ENCODE measurements at places on chromosomes 1 and 21.

- DNase-seq = peak; percentile 93
Observed at GRCh38 chr1:245698860-245699259, 544.1 kb downstream of the KIF26B start.

DNA sequence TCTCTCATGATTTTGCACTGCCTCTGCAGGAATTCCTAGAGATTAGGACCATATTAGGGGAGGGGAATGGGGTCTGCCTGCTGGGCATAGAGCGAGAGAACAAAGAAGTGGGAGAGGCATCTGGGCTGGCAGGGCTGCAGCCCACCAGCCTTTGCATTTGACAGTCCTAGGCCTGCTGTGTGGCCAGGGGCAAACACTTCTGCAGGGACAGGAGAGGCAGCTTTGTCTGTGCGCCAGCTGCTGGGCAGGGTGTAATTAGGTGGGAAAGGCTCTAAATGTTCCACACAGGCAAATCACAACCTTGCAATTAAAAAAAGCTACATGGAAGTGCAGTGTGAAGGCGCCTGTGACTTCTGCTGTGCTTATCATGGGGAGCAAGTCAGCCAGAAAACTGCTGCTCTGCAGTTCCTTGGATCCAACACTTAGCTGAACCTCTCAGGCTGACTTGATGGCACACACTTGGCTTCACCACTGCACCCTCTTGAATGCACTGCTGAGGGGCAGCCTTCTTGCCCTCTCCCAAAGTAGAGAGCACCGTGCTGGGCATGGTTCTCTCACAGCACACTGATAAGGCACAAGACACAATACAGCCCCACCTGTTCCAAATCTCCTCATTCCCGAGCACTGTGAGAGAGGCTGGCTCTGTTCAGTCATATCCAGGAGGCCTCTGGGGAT is 73.6 kb upstream of the TLR5 start:
- DNase-seq = no peak

DNA sequence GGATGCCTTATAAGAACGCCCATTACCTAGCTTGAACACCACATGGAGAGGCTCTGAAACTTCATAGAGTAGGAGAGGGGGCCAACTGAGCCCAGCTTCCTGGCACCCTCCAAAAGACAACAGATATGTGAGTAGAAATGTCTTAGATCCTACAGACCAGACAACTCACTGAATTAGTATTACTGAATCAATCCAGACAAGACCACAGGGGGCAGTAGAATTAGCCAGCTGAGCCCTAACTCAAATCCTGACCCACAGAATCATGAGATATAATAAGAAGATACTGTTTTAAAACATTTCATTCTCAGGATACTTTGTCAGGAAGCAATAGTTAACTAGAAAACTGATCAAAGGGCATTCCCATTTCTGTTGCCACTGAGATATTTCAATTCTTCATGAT is 45.8 kb upstream of the C1orf21 start:
- no peak for DNase-seq

- no peak for DNase-seq
Observed at GRCh38 chr1:93471911-93472310, 24.0 kb downstream of the FNBP1L start.

GRCh38 chr1:223631473-223631872 is 34.0 kb downstream of the CAPN8 start:
- no peak for DNase-seq

DNA sequence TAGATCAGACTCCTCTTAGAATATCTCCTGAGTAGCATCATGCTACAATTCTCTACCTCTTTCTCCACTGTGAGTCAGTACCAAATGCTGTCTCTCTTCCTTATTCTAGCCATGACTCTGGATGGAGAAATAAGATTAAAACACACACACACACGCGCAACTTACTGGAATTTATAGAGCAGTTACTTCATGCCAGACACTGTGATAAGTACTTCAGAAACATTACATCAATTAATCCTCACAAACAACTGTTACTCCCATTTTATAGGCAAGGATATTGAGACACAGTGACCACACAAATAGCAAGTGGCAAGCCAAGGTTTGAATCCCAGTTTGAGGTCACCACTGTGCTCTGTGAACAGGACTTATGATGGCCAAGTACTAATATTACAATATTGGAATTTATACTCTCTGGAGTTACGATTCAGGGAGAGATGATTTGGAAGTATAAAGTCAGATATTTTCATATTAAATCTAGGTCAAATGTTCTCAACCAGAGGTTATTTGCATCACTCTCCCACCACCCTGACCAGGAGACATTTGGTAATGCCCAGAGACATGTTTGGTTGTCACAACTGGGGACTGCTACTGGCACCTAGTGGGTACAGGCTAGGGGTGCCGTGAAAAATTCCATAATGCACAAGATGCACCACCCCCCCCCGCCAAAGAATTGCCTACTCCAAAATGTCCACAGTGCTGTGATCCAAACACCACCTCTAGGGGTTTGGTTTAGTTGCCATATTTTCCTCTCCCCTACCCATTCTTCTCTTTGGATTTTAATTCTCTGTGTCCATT is 221.6 kb downstream of the LTN1 start:
- no peak for DNase-seq

DNA sequence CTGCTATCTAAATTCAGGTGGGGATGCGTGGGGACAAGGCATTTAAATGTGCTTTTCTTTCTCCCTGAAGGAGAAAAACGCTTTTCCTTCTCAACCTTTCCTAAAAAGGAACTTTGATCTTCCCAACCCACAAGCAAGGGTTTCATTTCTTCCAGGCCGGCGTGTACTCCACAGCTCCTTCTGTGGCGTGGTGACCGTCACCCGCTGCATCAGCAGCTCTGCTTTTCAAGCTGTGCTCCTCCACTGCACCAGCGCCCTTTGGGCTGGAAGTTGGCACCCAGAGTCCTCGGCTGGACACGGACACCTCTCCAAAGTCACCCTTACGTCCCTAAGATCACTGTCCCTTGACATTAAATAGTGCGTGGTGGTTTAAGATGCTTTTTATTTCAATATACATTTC is 54.3 kb downstream of the PEX14 start:
- DNase-seq = no peak

All from Karpas-422 (cell line).